AG20443 (cell line): ENCODE measurements at places on chromosomes 2 and 18.
A peak's percentile ranks its signal among the peaks of the same experiment; 100 is the strongest.

- peak; percentile 89 for DNase-seq
These were observed 189.3 kb downstream of the SH3RF3 start for GRCh38 chr2:109318150-109318948.

GRCh38 chr2:216546641-216547403 lies 48.2 kb downstream of the RPL37A start:
- peak; percentile 79 for DNase-seq

GRCh38 chr2:33958591-33958990 lies 359.5 kb upstream of the FAM98A start:
- DNase-seq: no peak

- peak; percentile 95 for DNase-seq
These were observed 46.1 kb upstream of the PTMA start for GRCh38 chr2:231662028-231662810.

DNA sequence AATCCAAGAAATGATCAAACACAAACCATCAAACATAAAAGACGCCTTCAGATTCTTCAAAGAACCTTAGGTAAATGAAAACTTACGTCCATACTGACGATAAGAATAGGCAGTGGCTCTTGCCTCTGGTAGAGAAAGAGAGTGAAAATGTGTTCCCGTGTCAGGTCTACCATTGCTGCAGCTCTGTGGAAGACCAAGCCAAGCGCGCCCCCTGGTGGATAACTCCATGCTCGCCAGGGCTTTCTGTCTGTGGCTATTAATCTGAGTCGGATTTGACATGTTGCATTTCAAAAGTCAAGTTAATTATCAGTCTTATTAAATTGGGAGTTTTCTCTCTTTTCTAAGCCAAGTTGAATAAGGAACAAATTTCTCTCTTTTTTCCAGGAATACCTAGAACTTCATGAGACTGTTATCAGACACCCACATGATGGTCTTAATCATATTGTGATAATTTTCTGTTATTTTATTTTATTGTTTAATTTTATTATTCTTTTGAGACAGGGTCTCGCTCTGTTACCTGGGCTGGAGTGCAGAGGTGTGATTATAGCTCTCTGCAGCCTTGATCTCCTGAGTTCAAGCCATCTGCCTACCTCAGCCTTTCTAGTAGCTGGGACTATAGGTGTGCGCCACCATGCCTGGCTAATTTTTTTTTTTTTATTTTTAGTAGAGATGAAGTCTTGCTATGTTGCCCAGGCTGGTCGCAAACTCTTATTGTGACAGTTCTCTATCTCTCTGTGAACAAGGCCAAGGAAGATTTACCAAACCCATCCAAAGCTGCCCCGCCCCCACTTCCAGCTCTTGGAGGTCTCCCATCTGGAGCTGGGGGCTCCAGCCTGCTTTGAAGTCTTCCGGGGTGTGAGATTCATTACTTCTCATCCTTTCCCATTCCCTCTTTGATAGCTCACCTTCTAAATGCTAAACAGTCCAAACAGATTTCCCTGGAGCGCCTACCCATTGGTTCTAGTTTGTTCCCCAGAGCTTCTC lies 15.8 kb upstream of the ZAP70 start:
- DNase-seq: peak; percentile 87

DNA sequence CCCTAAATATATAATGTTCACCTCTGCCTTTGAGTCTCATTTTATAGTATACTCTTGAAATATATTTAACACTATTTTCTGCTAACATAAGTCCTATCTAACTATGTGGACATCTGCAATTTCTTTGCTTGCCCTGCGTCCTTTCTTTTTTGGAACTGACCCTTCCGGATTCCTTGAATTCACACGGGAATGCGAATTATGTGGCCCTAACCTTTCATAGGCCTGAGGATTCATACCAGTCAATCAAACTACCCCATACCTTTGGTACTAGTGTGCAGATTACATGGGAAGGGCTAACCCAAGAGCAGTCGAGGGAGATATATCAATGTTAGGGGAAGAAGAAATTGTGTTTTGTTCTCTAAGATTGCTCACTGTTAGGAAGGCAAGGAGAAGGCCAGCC lies 56.4 kb downstream of the NRXN1 start:
- no peak for DNase-seq

DNA sequence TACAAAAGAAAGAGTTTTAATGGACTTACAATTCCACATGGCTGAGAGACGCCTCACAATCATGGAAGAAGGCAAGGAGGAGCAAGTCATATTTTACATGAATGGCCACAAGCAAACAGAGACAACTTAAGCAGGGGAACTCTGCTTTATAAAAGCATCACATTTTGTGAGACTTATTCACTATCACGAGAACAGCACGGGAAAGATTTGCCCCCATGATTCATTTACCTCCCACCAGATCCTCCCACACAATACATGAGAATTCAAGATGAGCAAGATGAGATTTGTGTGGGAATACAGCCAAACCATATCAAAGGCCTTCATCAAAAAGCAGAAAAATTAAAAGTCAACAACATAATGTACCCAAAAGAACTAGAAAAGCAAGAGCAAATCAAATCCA lies 111.0 kb upstream of the RPRM start:
- no peak for DNase-seq

DNA sequence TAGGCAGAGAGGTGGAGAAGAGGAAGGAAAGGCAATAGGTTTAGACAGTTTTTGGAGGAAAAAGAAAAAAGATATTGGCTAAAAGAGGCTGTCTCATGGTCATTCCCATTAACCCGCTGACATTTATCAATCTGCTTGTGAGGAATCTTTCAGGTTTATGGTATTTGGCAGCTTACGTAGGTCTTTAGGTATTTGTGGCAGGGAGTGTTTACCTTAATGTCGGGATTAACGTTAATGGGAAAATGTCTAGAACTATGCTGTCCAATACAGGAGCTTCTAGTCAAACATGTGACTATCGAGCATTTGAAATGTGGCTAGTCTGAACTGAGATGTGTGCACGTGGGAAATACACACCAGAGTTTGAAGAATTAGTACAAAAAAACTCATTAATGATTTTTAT lies 144.2 kb downstream of the BABAM2 start:
- no peak for DNase-seq

- no peak for DNase-seq
These were observed 232.1 kb downstream of the PRKCE start for GRCh38 chr2:45883603-45884000.
